ENCODE measurements at places on chromosomes 7 and 10.

DNA sequence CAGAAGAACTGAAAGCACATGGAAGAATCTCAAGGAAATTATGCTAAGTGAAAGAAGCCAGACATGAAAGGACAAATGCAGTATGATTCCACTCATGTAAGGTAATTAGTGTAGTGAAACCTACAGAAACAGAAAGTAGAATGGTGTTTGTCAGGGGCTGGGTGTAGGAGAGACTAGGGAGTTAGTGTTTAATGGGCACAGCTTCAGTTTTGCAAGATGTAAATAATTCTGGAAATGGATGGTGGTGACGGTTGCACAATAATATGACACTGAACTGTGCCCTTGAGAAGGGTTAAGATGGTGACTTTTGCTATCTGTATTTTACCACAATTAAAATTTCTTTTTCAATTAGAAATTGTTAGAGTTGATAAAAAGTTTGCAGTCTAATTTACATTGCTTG lies 157.3 kb upstream of the ADCY1 start:
- DNase-seq = no peak

- DNase-seq = peak; percentile 12
These were observed 74.6 kb downstream of the CUL1 start for GRCh38 chr7:148773334-148773733.

GRCh38 chr7:148242294-148242821 lies 348.2 kb upstream of the C7orf33 start:
- no peak for DNase-seq

GRCh38 chr7:69335331-69335730 lies 262.9 kb upstream of the AUTS2 start:
- DNase-seq = no peak
